ENCODE measurements at places on chromosomes 3 and 15.

DNA sequence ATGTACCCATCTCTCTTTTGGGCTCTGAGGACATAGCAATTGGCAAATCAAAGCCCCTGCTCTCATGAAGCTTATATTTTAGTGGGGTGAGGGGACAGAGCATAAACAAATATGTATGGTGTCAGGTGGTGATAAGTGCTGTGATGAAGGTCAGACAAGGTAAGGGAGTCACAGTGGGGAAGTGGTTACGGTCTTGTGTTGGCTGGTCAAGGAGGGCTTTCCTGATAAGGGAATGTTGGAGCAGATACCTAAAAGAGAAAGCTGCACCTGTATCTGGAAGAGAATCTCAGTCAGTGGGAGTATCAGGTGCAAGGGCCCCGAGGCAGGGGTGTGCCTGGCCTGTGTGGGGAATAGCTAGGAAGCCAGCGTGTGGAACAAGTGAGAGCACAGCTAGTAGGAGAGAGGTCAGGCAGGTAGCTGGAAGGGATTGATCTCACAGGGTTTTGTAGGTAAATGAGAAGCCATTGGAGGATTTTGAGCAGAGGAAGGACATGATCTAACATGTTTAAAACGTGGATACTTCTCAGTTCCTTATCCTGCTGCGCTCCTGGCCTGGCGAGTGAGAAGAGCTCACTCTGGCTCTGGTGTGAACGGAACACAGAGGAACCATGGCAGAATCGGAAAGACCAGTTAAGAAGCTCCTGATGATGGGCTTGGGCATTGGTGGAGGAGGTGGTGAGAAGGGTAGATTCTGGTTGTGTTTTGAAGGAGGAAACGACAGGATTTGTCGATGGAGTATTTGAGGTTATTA lies 35.5 kb downstream of the MRAS start:
- DNase-seq: no peak

DNA sequence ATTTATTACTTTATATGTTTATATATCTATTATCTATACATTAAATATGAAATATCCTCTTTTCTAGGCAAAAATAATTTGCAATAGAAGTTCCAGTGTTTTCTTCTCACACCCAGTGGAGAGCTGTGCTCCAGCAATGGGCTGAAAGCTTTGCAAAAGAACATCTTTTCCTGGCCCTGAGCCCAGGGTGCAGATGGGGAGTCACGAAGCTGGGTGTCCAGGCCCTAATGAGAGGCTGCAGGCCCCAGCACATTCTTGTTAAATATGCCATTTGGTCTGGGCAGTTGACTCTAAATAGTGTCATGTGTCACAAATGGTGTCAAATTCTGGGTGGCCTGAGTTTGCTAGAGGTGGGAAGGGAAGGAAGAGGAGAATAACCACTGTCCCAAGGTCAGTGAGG lies 5.7 kb downstream of the NTRK3 start:
- no peak for DNase-seq

DNA sequence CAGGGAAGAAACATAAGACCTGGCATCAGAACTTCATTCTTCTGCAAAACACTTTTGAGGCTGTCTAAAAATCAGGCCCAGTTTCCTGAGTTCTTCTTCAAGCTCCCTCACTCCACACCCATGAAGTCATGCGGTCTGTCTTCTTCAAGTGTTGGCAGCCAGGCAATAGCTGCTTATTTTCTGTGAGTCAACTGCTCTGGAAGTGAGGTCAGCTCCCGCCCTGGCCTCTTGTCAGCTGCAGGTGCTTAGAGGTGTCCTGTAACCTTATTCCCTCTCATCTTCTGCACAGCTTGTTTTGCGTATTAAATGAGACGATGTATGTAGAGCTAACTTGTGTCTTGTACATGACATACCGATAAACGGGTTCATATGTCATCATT lies 226.1 kb downstream of the ADAMTS17 start:
- DNase-seq: no peak

DNA sequence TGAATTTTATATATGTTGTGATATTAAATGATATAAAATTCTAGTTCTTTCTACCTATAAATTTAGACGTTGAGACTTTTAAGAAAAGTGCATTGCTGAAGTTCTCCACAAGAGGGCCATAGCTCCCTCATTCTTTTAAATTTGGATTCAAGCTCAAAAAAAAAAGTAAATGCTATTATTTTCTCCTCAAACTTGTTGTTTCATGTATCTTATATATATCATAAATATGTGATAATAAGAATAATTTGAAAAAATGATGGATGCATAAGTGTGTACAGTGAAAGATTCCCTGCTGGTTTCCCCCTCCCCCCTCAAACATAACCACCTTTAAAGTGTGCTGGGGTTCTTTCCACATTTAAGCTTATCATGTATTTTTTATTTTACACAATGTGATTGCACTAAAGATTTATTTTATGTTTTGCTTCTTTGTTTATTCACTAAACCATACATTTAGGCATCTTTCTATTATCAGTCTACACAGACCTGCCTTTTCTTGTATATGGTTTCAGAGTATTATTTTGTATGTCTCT lies 769.4 kb upstream of the GOLIM4 start:
- DNase-seq: no peak

GRCh38 chr15:58627701-58628100 lies 121.8 kb downstream of the ADAM10 start:
- DNase-seq: no peak

GRCh38 chr3:22216601-22217000 lies 465.6 kb upstream of the ZNF385D start:
- DNase-seq: no peak

Measured in stimulated activated CD4-positive, alpha-beta T cell treated with anti-CD3 and anti-CD28 coated beads, Interleukin-1b, Interleukin-23, amount 100 ng/mL, for 48 hours (primary cell).